NCI-H345 (cell line): ENCODE measurements at places on chromosomes 12 and 14.

GRCh38 chr12:13734584-13735152, 246.7 kb downstream of the GRIN2B start:
- DNase-seq: no peak

DNA sequence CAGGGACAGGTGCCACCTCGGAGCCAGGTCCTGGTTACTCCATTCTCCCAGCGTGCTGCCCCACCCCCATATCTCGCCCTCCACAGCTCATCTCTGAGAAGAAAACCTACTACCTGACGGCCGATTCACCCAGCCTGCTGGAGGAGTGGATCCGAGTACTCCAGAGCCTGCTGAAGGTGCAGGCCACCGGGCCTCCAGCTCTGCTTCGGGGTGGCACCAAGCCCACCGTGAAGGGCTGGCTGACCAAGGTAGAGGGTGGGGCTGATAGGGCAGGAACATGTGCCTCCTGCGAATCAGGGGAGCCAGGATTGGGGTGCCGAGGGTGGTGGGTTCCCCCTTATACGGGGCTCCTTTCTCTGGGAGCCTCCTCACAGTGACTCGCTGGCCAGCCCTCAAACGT, 25.9 kb downstream of the PIGH start:
- no peak for DNase-seq

DNA sequence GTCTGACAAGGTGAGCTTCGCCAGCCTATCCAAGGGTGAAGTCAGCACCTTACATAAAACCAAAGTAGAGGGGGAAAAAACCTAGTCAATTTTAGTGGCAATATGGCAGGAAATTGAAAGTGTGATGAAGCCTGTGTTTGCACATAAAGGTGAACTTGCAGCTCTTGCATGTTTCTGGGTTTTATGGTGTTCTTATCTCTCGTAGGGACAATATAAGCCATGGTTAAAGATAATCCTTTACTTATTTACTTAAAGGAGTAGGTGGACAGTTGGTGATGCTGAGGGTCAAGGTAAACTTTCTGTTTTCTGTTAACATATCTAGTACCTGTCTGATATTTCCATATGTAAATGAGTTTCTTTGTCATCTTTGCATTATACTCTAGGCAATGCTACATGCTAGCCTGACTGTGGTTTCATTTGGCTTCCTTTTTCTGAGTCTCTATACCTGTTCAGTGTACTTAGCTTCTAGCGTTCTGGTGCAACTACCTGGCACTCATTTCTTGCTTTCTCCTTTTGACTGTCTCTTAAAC, 32.8 kb downstream of the CCDC91 start:
- DNase-seq: no peak

DNA sequence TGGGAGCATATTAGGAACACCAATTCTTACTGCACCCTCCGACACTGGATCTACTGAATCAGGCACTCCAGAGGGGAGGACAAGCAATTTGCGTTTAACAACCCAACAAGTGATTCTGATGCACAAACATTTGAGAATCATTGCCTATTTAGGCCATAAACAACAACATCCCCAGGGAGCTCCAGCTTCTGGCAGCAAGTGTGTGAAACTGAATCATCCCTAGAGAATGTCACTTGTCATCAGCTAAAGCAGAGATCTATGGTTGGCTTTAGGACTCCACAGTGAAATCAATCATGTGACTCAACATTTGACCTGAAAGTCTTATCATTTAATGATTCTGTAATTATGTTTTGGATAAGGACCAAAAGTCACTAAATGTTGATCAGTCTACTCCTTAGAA, 505.0 kb upstream of the FLRT2 start:
- no peak for DNase-seq

DNA sequence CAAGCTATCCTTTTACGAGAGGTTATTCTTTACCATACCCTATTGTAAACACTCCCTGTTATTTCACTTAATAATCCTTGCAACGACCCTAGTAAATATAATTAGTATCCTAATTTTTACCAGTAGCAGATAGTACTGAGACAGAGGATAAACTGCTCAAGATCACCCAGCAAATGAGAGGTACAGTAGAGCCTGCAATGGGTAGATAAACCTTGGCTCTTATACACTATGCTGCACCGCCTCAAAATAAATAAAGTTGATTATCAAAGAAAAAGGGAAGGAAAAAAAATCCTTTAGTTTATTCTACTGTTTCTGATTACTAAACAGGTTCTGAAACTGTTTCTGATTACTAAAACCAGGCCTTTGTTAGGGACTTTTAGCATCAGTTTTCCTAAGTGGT, 22.5 kb downstream of the YBX3 start:
- DNase-seq: no peak

- DNase-seq: no peak
Measured at GRCh38 chr14:85413836-85414526, 116.0 kb upstream of the FLRT2 start.

GRCh38 chr12:108060067-108060466, 69.0 kb upstream of the WSCD2 start:
- DNase-seq: no peak

- peak; percentile 71 for DNase-seq
Measured at GRCh38 chr12:27549801-27550652, 26.0 kb downstream of the PPFIBP1 start.

GRCh38 chr14:53881161-53881871, 75.3 kb downstream of the BMP4 start:
- DNase-seq: no peak

DNA sequence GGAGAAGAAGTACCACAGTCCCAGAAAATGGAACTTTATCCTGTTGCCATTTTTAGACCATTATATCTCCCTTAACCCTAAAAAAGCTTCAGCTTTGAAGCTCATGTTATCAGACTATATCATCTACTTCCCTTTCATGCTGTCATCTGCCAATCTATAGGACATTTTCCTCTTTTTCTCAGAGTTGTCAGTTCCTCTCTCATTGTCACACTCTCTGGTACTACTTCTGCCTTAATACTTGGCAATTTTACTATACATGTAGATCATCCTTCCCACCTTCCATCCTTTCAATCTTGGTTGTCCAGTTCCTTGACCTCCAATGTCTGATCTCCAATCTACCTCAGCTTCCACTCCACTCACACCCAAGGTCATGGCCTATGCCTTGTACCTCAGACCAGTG, 57.4 kb downstream of the SLC15A5 start:
- no peak for DNase-seq

DNA sequence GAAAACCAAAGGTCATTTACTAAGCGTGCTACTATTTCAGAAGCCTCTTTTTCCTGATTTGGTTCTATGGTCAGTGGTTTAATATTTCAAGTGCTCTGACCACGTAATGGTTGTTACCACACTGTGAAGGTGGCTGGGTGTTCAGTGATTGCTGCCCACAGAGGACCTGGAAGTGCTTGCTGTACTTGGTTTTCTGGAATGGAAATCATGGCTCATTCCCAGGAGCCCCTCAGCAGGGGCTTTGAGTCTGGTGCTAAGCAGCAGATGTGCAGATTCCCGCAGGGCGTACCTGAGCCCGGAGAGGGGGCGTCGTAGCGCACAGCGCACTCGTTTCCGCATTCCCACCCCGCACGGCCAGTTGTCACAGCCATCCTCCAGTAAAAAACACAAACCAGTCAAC, 50.5 kb downstream of the TRAF3 start:
- peak; percentile 48 for DNase-seq

- DNase-seq: no peak
Measured at GRCh38 chr14:56180754-56181542, 62.7 kb downstream of the PELI2 start.

- DNase-seq: no peak
Measured at GRCh38 chr12:89863493-89863938, 154.9 kb upstream of the ATP2B1 start.

- DNase-seq: no peak
Measured at GRCh38 chr12:116389990-116390389, 112.5 kb upstream of the MED13L start.

- peak; percentile 19 for DNase-seq
Measured at GRCh38 chr12:5428332-5429221, 3.3 kb upstream of the NTF3 start.

DNA sequence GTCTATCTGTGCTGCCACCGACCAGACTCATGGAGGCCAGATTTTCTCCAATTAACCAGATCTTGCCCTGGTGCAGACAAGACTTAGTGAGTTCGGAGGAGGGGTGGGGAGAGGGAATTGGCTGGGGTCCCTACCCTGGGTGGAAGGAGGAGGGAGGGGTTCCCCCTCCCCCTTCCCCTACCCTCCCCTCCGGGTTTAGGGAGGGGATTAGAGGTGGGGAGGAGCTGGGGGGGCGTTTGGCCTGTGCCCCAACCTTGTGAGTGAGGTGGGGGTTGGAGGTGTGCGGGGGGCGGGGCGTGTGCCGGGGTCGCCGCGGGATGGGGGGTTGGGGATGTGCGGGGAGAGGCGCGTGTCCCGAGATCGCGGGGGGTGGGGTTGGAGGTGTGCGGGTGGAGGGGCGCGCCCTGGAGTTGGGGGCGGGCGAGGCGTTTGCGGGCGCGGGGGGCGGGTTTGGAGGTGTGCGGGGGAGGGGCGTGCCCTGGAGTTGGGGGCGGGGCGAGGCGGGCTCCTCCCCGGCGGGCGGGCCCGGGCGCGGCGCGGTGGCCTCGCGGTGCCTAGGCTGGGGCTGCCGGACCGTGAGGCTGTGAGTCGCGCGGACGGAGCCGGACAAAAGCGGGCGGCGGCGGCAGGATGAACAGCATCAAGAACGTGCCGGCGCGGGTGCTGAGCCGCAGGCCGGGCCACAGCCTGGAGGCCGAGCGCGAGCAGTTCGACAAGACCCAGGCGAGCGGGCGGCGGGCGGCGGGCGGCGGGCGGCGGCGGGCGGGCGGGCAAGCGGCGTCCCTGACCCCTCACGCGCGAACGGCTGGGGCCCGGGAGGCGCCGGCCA, at the start of gene HIP1R:
Gene HIP1R, plus strand, starts transcription at position 537 of the 829 bp plus-strand sequence. Its CDS starts 94 bp downstream, at position 631.
- peak; percentile 83 for DNase-seq

- DNase-seq: peak; percentile 58
Measured at GRCh38 chr12:65121049-65121955, at the start of gene WIF1. Gene WIF1, minus strand, starts transcription at chr12:65121305. Its CDS starts 114 bp downstream, at chr12:65121191.

- DNase-seq: no peak
Measured at GRCh38 chr12:26010293-26010821, 51.9 kb downstream of the RASSF8 start.

DNA sequence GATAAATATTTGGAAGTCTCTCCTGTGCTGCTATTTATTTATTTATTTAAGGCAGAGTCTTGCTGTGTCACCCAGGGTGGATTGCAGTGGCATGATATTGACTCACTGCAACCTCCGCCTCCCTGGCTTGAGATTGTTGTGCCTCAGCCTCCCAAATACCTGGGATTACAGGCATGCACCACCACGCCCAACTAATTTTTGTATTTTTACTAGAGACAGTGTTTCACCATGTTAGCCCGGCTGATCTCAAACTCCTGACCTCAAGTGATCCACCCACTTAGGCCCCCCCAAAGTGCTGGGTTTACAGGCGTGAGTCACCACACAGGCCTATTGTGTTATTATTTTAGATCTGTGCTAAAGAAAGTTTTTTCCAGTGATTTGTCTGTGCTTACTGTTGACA, 225.2 kb downstream of the CCER1 start:
- no peak for DNase-seq

GRCh38 chr12:52298677-52299190, 7.4 kb upstream of the KRT81 start:
- no peak for DNase-seq

DNA sequence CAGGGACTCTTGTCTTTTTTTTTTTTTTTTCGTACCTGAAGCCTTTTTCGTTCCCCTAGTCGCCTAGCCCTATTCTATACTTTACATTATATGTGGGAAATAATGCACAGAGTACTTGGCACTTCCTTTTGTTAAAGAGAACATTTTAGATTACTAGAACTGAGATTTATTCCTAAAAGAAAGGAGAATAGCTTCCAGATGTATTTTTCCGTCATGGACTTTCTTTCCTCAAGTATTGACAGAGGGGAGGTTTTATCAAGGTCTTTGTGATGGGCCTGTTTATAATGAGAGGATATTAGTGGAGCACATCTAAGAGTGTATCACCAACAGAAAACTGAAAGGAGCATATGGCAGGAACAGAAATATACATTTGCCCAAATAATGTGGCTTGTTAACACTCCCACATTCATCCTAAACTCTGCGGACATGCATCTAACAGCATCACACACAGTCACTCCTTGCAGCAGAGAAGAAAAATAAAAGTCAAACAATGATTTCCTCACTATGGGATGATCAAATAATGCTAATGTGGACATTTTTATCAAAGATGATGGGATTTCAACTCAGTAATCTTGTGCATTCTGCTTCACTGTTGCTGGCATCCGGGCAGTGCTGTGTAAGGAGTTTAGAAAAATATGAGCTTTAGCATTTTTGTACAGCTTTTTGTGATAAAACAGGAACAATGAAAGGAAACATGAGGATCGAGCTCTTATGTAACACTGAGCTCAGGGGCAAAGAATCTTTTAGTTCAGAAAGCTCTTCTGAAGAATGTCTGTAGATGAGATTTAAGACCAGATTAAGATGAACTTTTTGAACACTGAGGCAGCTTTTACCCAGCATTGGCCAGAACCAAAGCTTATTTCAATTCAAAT, 183.1 kb downstream of the EGLN3 start:
- DNase-seq: no peak

GRCh38 chr12:109393437-109394345, 46.0 kb downstream of the MYO1H start:
- DNase-seq: peak; percentile 60

- no peak for DNase-seq
Measured at GRCh38 chr14:102230481-102231210, 74.3 kb downstream of the MOK start.

GRCh38 chr12:2625289-2625612, 169.5 kb upstream of the FKBP4 start:
- DNase-seq: no peak

GRCh38 chr12:101563212-101563611, 31.6 kb upstream of the MYBPC1 start:
- no peak for DNase-seq

- DNase-seq: no peak
Measured at GRCh38 chr12:31989571-31990362, 30.6 kb downstream of the RESF1 start.

DNA sequence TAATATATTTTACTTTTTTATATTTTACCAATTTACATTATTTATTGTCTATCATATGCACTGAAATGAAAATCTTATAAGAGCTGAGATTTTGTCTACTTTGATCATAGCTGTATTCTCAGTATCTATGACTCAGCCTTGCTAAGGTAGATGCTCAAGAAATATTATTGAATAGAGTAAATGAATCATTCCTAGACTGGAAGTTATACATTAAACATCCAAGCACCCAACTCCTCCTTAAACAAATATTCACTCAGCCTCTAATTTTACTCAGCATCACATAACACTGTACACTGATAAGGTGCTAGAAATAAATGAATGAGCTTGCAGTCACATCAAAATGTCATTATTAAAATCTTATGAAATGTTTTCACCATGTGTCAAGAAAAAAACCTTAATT, 1424.9 kb downstream of the LRFN5 start:
- DNase-seq: no peak
